Fibroblast of villous mesenchyme (primary cell): ENCODE measurements at places on chromosomes 2 and 18. TPM values are rescaled to one million over a fixed set of nuclear protein-coding genes. Genes with fewer than 3 reads are reported as not detected.

- DNase-seq, result no peak
These were observed 138.8 kb downstream of the EVA1A start for GRCh38 chr2:75421986-75422385.

GRCh38 chr2:133200684-133201421 is 367.4 kb downstream of the NCKAP5 start:
- DNase-seq, result peak; percentile 86

Gene NEU2
- not detected in 2 replicates for total RNA-seq

- no peak for DNase-seq
These were observed 2.0 kb downstream of the LMAN2L start for GRCh38 chr2:96737831-96738230.

Gene NEB
- under 0.01 TPM in 2 replicates for total RNA-seq

GRCh38 chr2:39696838-39697237 is 31.1 kb downstream of the TMEM178A start:
- DNase-seq, result peak; percentile 79

DNA sequence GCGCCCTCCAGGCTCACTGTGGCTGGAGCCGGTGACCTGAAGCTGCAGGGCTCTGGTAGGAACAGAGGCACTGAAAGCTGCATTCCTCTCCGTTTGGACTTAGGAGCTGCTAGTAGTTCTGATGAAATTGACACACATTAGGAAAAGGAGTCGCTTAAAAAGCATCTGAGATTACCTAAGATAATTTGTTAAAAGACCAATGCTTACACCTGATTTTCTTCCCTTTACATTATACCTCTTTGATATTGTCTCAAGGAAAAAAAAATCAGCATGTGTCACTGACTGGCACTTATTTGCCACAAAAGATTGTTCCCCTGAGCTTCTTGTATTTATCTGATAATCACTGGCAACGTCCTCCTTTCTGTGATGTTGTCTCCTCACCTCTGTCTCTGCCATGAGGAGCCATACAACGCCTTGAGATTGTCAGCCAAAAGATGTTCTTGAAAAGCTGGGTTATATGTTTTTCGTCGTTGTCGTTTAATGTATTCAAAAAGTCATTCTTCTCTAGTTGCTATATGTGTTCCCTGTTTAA is 618 bp upstream of the CHN1 start:
- no peak for DNase-seq

Gene INSIG2
- total RNA-seq, result 6.1 and 13.0 TPM in 2 replicates

GRCh38 chr18:63142594-63143225 is 176.9 kb downstream of the BCL2 start:
- DNase-seq, result no peak
